ENCODE measurements at places on chromosomes 7 and 10.
A peak's percentile ranks its signal among the peaks of the same experiment; 100 is the strongest.

DNA sequence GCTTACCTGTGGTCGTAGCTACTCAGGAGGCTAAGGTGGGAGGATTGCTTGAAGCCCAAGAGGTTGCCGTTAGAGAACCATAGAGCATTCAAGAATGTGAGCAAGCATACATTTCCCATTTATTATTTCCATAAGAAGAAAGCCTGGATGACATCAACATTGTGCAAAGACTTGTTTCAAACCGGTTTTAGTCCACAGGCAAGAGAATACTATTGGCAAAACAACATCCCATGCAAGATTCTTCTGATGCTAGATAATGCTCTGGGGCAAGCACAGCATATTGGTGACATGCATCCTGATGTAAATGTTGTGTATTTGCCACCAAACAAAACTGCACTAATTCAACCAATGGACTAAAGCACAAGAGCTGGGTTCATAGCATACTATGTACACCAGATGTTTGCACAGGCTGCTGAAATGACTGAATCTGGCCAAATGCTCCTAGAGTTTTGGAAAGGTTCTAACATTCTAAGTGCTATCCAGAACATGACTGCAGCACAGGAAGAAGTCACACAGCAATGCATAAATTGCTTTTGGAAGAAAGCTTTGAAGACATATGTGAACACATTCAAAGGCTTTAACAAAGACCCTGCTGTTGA is 42.6 kb downstream of the OTUD1 start:
- no peak for DNase-seq

DNA sequence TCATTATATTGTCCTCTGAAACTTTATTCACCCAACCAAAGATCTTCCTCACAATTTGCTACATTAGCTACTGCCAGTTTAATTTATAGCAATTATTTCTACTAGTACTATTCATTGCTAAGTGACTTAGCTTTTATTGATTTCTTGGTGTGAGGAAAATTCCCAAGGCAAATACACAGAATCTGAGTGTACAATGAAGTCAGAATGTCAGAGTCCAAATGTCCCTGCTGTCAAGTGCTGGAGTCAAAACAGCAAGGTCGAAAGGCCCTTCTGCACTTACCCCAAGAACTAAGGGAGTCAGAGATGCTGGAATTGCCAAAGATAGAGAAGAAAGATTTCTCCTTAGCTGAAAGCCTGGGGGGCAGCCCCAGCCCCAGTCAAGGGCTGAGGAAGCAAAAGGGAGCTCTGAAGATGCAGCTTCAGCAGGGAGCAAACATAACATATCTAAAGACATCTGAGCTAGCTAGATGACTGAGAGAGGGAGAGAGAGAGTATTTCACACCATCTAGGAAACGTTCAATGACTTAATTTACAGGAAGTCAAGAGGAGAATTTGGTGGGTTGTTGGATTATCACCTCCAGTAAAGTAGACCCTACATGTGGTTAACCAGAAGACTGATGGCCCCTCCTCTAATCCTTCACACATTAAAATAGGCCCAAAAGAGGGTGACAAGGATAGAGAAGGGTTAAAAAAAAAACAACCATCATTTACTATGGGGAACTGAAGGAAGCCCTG is 36.6 kb upstream of the SAMD8 start:
- DNase-seq, result no peak

DNA sequence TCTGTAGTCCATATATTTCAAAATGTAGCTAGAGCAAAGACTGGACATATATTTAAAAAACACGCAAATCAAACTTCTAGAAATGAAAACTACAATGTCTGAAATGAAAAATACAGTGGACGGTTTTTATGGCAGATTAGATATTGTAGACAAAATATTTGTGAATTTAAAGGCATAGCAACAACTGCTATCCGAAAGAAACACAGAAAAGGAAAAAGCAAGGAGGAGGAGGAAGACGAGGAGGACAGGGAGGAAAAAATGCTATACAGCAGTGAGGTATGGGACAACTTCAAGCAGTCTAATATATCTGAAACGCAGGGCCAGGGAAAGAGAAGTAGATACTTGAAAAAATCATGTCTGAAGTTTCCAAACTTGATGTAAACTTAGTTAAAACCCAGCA is 13.3 kb downstream of the WASL start:
- no peak for DNase-seq

GRCh38 chr10:97519342-97519741 is 20.6 kb downstream of the UBTD1 start:
- no peak for DNase-seq

DNA sequence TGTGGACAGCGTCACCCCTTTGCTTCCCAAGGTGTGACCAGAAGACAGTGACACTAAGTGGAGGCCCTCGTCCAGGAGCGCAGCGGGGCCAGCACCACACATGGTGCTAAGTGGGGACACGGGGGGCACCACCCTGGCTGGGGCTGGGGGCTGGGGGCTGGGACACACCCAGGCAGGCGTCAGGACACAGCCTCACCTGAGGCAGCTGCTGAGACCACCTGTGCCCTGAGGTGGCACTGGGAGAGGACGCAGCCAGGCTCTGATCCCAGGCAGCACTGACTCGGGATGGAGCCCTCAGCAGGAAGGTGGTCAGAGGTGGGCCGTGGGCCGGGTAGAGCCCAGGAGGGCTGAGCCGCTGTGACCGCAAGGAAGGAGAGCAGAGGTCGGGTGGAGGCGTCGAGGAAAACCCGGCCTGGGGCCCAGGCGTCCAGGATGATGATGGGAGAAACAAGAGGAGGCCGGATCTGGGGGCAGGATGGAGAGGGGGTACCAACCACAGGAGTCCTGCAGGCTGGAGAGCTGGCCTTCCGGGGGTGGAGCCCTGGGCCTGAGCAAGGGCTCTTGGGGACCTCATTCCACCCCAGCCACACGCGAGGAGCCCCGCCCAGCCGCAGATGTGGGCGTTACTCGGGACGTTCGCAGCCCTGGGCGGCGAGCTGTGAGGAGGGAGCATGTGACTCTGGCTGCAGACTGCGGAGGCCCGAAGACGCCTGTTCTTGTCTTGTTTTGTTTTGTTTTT is 22.5 kb downstream of the LRRC27 start:
- no peak for DNase-seq

GRCh38 chr10:2955064-2955463 is 112.3 kb upstream of the PFKP start:
- DNase-seq, result no peak

- DNase-seq, result no peak
Measured at GRCh38 chr10:88647061-88647615, 17.1 kb upstream of the LIPF start.

DNA sequence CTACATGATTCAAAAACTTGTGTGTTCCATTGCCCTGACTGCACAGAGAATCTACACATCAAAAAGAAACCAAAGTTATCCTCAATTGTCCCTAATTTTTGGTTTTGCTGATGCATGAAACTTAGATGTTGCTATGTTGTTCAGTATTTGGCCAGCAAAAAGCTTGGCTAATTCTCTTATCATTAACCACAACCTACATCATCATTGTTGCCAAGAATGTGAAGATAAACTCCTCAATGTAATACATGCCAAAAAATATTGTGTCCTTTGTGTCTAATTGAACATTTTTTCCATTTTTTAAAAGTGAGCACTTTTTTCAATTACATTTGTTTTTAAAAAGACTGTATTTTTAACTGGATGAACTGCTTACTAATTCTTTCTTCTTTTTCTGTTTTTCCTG is 268.0 kb upstream of the SEMA3D start:
- DNase-seq, result no peak

DNA sequence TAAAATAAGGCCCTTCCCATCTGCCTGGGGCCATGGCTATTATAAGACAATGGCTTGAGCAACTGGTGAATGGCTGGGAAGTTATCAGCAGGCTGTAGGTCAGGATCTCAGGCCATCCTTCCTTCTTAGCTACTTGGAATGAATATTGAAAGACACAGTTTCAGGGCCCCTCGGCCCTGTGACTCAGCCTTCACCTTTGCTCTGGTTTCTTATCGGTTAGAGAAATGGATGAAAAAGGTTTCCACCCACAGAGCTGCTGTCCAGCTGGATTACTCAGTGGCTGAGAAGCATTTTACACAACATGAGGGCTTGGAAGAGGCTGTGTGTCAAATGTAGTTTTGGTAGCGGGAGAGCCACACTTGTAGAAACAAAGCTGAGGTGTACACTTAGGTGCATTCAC is 9.4 kb downstream of the ACSL5 start:
- peak; percentile 27 for DNase-seq

- no peak for DNase-seq
Measured at GRCh38 chr10:116744163-116744753, 1.9 kb upstream of the HSPA12A start.

- peak; percentile 9 for DNase-seq
Measured at GRCh38 chr7:128672927-128673517, 930 bp downstream of the GARIN1A start.

DNA sequence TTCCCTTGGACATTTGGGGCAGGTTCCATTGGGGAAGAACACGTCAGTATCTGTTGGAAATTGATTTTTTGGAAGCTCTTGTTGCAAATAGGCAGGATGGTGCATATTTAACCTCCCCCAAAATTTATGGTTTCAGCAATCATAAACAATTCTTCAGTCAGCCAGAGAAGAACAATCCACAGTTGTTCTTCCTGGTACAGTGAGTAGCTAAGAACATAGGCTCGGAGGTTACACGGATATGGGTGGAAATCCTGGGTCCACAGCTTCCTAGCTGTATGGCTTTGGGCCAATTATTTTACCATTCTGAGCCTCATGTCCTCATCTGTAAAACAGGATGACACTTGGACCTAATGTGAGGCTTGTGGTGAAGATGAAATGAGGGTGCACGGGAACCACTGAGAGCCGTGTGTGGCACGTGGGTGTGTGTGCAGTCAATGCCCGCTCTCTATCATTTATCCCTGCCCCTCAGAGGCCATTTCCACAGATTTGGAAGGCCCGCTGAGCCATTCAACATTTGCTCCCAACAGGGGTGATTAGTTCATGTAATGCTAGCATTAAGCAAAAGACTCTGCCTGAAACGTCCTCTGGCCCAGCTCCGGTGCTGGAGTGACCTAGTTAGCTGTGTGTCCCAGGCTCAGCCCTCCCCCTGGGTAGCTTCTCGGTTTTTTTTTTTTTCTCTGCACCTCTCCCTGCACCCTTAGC is 9.7 kb downstream of the CAMK1D start:
- peak; percentile 34 for DNase-seq

GRCh38 chr7:16747102-16747501 is 6.5 kb upstream of the TSPAN13 start:
- DNase-seq, result no peak

- no peak for DNase-seq
Measured at GRCh38 chr7:74219416-74219815, 9.6 kb downstream of the LAT2 start.

- no peak for DNase-seq
Measured at GRCh38 chr7:106057962-106058927, 53.9 kb downstream of the SYPL1 start.

DNA sequence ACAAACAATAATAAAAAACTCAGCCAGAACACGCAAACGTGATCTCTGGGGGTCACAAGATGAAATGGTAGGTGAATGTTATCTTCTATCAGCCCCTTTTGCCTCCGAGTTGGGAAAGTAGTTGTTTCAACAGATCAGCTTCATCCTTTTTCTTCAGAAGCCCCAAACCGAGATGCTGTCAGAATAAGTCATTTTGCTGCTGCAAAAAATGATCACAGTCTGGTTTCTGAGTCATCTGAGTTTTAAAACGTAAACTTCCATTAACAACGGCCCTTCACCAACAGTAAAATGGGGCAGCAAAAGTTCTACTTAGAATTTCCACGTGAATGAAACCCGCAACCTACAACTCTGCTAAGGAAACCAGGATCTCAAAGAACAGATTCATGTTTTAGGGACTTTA is 44.9 kb downstream of the JCAD start:
- DNase-seq, result no peak

DNA sequence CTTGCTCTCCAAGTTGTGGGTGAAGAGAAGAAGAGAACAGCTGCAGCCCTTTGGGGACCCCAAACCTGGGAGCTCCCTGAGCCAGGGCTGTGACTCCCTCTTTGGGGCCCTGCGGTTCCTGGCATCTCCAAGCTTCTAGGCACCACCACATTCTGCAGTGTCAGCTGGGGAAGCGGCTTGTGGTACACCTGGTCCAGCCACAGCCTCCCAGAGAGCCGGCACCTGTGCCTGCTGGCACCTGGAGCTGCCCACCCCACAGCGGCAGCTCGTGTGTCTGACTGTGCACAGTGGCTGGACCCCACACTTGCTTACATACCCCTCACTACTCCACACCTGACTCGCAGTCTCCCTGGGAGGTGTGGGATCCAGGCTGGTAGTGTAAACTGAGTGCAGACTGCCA is 23.5 kb downstream of the FAM241B start:
- DNase-seq, result no peak

DNA sequence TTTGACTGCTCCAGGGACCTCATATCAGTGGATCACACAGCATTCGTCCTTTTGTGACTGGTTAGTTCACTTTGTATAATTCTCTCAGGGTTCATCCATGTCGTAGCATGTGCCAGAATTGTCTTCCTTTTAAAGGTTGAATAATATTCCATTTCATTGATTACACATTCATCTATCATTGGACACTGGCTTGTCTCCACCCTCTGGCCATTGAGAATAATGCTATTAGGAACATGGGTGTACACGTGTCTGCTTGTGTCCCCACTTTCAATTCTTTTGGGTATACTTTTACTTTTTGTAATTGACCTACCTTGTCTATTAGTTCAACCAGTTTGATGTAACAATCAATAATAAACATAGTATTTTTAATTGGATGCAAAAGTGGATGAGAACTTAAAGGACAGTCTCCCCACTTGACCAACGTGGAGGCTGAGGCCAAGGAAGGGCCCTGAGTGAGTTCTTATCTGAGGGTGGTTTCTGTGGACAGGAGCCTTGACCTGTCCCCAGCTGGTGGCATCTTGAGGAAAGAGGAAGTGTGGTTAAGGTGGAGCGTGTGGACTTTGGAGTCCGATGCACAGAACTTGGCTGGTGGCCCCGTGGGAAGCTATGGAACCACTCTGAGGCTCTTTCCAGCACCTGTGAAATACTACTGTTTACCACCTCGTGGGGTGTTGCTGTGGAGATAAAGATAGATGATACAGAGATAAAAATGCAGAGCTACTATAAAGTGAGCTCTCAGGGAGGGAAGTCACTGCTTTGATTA is 16.6 kb downstream of the WDFY4 start:
- no peak for DNase-seq

DNA sequence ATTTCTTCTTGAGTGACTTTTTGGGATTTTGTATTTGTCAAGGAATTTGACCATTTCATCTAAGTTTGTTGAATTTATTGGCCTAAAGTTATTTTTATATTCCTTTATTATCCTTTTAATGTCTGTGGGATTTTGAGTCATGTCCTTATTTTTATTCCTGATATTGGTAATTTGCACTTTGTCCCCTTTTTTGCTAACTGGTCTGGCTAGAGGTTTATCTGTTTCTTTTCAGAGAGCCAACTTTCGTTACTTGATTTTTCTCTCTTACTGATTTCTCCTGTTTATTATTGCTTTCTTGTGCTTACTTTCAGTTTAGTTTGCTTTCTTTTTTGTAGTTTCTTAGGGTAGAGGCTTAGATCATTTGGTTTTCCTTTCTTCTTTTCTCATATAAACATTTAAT is 14.6 kb downstream of the MGMT start:
- no peak for DNase-seq

DNA sequence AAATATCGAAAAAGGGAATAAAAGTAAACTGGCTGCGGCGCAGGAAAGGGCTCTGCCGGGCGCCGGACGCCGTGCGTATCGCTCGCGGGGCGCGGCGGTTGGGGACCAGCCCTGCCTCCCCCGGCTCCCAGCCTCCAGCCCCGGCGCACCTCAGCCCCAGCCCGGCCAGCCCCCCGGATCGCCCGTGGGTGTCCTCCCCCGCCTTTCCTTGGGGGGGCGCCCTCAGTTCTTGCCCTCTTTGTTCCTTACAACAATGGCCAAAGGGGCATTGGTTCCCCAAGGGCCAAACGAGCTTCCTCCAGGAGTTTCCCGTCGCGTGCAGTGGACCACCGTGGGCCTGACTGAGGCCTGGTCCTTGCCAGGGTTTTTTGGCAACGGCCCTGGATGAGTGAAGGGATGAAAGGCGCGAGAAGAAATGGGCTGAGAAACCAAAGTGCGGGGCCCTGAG is 1.2 kb downstream of the MACROH2A2 start:
- peak; percentile 37 for DNase-seq

All from activated CD4-positive, alpha-beta T cell treated with anti-CD3 and anti-CD28 coated beads, Interleukin-2, amount 50 U/mL, for 48 hours (primary cell).